ENCODE measurements at places on chromosomes 11 and 22.

DNA sequence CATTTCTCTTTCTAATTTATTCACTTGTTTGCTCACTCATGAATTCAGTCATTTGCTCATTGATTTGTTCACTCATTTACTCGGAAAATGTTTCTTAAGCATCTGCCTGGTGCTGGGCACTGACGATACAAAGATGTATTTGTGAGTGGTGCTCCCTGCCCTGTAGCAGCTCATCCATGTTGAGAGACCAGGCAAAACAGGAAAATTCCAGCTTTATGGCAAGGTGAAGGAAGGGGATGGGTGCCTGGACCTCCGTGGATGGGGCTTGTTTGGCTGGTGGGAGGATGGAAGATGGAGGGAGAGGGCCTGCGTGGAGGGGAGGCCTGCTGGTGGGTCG, 53.1 kb downstream of the TBC1D22A start:
- DNase-seq: no peak

GRCh38 chr11:64864473-64865285, 13.7 kb downstream of the EHD1 start:
- no peak for DNase-seq

DNA sequence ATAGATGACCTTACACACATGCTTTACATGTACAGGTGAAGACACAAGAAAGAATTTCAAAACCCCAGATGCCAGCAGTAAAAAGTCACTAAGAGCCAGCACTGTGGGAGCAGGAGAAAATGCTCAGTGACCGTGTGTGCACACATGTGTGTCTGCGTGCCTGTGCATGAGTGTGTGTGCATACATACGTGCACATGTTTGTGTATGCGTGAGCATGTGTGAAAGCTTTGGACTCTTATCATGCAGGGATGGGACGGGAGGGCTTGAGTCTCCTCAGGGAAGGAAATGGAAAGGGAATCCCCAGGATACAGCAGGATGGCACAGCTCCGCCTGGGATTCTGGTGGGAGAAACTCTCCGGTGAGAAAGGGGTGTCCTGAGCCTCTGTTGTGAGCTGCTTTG, 121.5 kb upstream of the B3GAT1 start:
- DNase-seq: no peak

GRCh38 chr11:67274768-67275605, 8.7 kb downstream of the GRK2 start:
- DNase-seq: no peak

DNA sequence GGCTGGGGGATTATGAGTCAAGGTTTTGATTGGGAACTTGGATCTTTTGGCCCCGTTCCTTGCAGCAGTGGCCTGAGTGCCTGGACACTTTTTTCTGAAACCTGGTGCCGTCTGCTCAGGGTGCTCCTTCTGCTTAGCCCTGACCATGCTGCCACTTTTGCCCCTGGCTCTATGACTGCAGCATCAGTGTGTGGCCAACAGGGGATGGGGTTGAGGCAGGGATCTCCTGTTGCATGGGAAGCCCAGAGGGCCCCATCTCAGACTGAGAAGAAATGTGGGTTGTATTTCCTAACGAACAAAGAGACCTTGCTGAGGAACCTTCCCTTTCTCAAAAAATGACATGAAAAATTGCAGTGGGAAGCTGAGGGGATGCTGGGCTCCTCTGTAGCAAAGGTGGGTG, 18.7 kb downstream of the POU2F3 start:
- no peak for DNase-seq

GRCh38 chr11:73160005-73160760, 18.1 kb upstream of the FCHSD2 start:
- no peak for DNase-seq

- DNase-seq: no peak
Observed at GRCh38 chr11:67588136-67588503, 4.5 kb downstream of the GSTP1 start.

DNA sequence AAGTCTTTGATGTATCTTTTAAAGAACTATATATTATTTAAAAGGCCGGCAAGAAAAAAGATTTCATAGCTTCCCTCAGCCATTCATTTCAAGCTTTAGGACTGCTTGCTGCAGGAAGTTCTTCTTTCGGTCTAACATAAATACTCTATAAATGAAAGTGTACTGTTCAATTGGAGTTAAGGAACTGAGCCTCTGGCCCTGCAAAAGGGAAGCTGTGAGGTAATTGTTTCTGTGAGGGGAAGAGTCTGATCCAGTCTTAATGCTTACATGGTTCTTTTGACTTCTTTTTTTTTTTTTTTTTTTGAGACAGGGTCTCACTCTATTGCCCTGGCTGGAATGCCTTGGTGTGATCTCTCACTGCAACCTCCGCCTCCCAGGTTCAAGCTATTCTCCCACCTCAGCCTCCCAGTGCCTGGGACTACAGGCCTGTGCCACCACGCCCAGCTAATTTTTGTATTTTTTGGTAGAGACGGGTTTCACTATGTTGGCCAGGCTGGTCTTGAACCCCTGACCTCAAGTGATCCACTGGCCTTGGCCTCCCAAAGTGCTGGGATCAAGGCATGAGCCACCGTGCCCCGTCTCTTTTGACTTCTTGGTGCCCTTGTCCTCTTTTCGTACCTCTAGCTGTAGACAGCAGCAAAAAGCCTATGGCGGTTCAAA, 4.7 kb upstream of the TRIM29 start:
- DNase-seq: no peak

DNA sequence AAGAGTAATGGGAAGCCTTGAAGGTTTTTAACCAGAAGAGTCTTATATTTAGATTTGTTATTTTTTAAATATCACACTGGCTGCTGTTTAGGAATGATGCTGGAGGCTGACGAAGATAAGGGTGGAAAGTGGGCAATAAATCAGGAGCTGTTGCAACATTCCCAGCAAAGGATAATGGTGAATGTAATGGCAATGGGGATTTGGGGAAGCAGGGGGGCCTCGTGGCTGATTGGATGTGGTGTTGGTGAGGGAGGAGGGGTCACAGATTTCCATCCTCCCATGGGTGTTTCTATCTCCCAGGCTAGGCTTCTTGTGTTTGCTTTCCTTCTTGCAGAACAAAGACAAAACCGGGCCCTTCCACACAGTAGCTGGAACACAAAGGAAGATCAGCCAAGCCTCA, 80.8 kb downstream of the PIWIL4 start:
- DNase-seq: no peak

GRCh38 chr11:13126430-13126829, 117.3 kb downstream of the RASSF10 start:
- no peak for DNase-seq

DNA sequence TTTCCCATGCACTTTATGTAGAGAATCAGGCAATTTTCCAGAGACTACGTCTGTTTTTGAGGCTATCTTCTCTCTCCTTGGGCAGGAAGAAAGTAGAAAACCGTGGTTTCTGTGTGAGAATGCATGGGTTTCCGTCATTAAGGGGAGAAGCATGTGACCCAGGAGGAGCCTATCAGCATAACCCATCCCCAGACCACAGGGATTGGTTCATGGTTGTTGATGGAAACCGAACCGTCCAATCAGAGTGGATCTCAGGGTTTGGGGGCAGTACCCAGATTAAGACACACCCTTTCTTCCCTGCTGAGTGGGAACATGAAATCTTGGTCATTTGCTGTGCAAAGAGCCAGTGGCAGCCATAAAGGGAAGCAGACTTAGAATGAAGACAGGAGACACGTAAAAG, 517.8 kb downstream of the MN1 start:
- DNase-seq: no peak

DNA sequence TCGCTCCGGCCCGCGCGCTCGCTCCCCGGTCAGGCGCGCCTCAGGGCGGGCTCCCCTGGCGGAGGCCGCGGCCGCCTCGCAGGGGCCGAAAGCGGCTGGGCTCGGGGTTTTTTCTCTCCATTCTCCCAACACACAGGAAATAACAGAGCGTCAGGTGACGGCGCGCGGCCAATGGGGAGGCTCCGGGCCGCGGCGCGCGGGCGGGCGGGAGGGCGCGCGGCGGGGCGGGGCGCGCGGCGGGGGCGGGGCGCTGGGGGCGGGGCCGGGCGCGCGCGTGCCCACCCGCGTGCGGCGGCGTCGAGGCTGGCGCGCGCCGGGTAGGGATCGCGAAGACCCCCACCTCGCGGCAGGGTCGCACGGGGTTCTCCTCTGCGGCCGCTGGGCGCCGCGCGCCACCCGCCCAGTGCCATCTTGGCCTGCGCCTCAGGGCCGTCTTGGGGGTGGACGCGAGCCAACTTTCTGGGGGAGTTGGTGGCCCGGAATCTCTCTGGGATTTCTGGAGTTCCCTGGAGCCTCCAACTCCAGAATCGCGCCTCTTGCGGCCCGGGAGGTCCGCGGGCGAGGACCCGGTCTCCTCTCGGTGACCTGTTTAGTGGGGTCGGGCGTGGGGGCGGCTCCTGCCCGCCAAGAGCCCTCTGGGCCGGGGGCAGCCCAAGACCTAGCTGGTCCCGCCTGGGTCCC, at the start of gene TCF20:
TSS of gene TCF20 (minus strand) at position 144 of the 681 bp plus-strand sequence. CDS start 55,348 bp downstream, outside the sequence.
- DNase-seq: peak; percentile 59

DNA sequence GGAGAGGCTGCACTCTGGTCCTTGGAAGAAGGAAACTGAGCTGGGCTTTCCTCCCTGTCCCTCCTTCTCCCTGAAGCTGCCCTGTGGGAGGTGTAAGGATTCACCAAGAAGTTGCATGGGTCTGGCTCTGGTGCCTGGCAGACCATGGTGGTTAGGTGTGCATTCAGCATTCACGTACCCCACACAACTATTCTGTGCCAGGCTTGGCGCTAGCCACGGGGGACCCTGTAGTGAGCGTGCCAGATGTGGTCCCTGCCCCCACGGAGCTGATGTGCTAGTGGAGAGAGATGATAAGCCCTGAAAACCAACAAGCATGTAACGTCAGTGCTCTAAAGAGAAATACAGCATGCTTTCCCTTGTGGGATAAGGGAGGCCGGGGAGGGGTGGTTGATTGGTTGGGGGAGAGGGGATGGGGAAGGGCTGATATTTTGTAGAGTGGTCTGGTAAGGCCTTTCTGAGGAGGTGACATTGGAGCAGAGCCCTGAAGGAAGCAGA, 48.9 kb downstream of the CD82 start:
- DNase-seq: no peak

- DNase-seq: no peak
Observed at GRCh38 chr11:114141863-114142580, 82.5 kb downstream of the ZBTB16 start.

DNA sequence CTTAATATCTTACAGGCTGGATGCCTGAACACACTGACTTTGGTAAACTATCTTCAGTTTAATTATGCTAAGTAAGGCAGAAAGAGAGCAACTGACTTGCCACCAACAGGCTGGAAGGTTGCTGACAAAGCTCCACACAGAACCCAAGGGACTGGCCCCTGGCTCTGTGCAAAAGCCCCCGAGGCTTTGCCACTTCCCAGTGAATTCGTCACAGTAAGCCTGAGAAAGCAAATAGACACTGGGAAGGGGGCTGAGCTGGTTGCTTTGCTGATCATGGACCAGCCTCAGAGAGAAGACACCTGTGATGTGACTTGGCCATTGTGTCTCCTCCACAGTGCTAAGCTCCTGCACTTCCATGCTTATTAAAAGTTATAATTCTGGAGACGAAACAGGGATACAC, 91.7 kb downstream of the BLID start:
- DNase-seq: no peak

DNA sequence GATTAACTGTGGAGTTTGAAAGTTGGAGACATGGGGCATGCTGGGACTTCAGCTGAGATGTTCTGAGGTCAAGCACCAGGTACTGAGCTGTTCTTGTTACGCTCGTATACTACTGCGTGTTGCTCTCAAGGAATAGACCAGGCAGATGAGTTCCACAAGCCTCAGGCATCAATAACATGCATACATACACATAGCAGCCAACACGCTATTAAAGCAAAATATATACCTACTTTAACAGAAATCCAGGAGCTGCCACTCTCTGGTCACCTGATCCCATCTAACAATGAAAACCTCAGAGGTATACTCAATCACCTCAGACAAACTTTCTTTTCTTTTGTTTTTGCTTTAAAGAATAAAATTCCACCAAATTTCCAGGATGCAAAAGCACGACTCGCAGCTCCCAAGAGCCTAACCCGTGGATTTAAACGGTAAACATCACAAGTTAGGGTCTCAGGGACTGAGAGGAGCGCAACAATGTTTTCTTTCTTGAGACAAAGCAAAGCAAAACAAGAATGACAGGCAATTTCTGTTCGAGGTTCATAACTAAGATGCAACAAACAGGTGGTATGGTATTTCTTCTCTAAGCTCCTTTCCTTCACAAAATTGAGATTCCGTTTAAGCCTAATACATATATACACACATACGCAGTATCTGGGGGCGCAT, 16.5 kb downstream of the BLID start:
- DNase-seq: no peak

GRCh38 chr11:47415949-47416472, 7.6 kb downstream of the SLC39A13 start:
- no peak for DNase-seq

DNA sequence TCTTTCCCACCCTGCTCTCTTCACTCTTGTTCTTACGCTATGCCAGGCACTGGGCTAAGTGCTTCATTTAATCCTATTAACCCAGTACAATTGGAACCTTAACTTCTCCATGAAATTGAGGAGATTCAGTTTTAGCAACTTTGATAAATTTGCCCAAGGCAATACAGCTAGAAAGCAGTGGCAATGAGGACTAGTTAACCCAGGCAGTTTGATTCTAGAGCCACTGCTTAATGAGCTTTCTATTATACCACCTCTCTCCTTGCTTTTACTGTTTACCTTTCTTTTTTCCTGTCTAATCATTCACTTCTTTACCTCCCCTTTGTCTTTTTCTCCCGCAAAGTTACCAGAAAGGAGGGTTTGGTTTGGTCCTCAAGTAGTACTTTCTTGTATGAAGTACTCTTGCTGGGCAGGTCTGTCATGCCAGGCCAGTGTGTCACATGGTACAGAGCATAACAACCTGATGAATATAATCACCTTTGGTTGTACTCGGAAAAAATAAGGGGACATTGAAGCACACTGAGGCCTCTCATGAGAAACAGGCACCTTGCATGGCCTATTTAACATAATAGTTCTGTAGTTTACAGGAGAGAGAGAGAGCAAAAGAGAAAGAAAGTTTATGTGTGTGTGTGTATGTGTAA, 70.6 kb downstream of the PDHX start:
- DNase-seq: no peak

- DNase-seq: no peak
Observed at GRCh38 chr22:30038219-30038618, 42.0 kb upstream of the HORMAD2 start.

DNA sequence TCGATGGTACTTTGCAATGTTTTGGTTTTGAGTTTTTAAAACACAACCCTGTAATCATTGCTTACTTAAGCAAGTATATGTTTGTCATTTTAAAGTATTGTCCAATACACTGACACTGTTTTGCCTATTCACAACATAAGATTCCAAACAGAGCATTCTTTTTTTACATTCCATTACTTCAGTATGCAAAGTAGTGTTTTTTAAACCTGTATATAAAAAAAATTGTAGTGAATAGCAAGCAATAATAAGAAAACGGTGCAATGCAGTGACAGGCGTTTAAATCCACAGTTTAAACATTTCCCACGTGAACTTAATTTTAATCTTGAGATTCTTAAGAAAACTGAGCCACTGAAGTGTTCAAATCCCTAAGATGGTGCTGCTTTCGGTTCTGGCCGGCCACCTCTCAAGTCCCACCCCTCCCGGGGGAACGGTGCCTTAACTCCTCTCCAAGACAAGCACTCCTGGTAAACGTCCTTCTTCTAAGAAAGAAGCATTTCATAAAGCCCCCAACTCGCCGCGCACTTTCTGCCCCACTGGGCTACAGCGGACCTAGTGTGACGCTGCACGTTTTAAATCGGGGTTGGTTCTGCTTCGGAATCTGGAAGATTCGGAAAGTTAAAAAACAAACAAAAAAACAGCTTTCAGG, 2.9 kb downstream of the PGR start:
- no peak for DNase-seq

Data from T-helper 1 cell (primary cell).